ENCODE measurements at places on chromosomes 16 and 17.

DNA sequence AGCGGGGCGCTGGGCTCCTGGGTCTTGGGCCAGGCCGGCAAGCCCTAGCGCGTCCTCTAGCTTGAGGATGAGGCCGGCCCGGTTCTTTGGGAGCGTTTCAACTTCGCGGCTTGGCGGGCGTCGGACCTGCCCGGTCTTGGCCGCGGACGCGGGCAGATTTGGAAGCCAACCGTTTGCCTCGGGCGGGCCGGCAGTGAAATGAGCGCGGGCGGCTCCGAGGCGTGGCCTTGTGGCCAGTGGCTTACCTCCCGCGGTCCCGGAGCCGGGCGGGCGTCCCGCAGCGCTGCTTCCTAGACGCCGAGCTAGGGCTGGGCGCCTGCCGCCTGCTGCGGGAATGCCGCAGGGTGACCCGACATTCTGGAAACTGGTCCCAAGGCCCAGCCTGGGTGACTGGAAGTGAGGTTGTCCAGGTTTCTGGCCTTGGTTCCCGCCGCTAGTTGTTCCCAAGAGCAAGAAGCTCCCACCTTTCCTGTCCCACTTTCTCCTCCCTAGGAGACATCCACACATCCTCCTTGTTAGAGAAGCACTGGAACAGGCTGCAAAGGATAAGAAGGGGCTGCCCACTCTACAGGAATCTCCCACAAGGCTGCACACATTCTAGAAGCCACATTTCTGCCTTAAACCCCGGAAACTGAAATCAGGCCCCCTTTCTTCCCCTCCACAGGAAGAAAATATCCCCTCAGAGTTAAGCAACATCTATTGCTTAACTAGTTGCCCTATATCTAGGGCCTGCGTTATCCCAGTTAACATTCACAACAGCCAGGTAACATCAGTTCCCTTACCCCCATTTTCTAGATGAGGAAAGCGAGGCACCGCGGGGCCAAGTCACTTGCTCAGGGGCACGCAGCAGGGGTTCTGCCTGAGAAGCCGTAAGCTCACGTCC is 4.5 kb upstream of the CBX8 start:
- no peak for DNase-seq

GRCh38 chr16:56470232-56470631 is 18.9 kb downstream of the OGFOD1 start:
- DNase-seq = no peak

GRCh38 chr16:17296431-17296830 is 174.3 kb downstream of the XYLT1 start:
- peak; percentile 26 for DNase-seq

- no peak for DNase-seq
Observed at GRCh38 chr17:68033636-68034451, 1.7 kb upstream of the KPNA2 start.

DNA sequence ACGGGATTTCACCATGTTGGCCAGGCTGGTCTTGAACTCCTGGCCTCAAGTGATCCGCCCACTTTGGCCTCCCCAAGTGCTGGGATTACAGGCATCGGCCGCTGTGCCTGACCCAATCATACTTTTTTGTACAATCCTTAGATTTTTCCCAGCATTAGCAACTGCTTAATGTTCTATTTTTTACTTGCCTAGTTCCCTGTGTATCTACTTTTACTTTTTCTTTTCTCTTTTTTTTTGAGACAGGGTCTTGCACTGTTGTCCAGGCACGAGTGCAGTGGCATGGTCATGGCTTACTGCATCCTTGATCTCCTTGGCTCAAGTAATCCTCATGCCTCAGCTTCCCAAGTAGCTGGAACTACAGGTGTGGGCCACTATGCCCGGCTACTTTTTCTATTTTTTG is 9.5 kb downstream of the GRB2 start:
- DNase-seq = no peak

GRCh38 chr17:57552114-57552624 is 192.9 kb downstream of the CCDC182 start:
- no peak for DNase-seq

DNA sequence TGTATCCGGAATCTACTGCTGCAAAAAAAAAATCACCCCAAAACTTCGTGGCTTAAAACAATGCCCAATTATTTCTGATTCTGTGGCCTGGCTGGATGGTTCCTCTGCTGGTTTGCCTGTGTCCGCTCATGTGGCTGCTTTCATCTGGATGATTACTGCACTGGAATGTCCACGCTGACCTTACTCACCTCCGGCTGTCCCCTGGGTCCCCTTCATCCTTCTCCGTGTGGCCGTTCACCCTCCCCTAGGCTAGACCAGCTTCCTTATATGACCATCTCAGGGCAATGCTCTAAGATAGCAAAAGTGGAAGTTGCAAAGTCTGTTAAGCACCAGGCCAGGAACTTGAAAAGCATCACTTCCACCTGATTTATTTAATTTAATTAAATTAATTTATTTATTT is 31.4 kb upstream of the SPNS2 start:
- DNase-seq = no peak

Data from NCI-H1436 treated with DMSO at 0.1 percent for 48 hours (cell line).